ENCODE measurements at places on chromosomes 6 and 20.

- DNase-seq, result no peak
Measured at GRCh38 chr20:35956616-35957015, 2.3 kb upstream of the SCAND1 start.

DNA sequence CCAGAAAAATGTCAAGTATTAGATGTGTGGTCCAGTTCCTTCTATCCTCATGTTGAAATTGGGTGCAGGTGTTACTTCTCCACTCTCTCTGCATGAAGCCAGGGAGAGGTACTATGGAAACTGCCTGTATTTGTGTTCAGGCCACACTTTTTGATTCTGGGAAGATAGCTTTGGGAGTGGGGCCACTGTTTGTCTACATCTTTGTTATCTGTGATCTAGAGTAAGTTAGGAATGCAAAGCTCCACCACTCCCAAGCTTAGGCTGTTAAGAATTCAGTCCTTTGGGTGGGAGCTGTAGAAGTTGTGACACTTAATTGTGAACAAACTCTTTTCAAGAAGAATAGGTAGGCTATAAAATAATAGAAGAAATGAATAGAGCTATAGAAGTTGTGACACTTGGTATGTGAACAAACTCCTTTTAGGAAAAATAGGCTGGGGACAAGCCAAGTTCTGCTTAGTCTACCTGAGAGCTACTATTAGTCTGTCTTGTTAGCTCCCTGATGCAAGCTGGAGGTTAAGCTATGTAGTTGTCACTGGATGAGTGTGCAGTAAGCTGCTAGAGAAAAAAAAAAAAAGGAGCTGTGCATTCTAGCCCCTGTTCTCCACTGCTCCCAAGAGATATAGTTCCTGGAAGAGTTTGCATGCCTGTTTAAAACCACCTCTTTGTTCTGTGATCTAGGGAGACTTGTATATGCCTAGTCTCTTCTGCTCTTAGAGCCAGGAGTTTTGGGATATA lies 7.1 kb upstream of the GFRAL start:
- DNase-seq, result no peak

GRCh38 chr6:610882-611281 lies 46.0 kb downstream of the HUS1B start:
- no peak for DNase-seq

GRCh38 chr20:25249198-25249931 lies 1.5 kb downstream of the PYGB start:
- no peak for DNase-seq

DNA sequence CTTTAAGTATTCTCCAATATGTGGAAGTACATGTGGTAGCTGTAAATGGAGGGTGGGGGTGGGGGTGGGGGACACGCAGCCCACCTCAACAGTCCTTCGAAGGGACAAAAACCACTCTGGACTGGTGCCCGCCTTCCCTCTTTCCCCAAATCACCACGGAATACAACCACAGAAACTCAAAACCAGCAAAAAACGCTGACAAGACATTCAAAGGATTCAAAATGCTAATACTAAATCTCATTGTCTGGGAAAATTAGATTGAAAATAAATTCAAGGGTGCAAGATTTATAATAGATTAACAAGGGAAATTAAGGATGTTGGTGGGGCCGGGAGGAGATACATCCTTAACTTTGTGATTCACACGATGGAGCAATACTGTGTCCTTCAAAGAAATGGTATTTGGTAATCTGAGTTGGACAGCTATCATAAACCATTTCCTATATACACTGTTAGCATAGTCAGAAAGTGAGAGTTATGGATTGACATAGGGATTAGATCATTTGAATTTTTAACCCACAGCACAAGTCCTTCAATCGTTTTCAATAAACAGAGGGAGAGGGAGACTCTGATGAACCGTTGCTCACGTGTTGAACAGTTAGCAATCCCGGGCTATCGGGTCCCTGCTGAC lies 766 bp upstream of the TBC1D22B start:
- no peak for DNase-seq

DNA sequence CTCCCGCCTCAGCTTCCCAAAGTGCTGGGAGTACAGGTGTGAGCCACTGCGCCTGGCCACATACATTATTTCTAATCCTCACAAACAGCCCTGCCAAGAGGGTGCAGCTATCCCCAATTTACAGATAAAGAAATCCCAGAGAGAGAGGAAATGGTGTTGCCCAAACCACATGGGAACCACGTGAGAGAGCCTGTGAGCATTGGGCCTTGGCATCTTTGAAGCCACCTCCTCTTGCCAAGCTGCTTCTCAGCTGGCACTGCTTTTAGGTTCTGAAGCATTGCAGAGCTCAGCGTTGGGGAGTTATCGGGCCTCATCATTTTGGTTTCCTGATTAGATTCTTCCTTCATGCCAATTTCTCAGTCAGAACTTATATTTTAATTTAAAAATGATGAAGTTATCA lies 80.3 kb downstream of the CTNNBL1 start:
- no peak for DNase-seq

GRCh38 chr20:59391975-59392374 lies 91.6 kb downstream of the EDN3 start:
- no peak for DNase-seq

DNA sequence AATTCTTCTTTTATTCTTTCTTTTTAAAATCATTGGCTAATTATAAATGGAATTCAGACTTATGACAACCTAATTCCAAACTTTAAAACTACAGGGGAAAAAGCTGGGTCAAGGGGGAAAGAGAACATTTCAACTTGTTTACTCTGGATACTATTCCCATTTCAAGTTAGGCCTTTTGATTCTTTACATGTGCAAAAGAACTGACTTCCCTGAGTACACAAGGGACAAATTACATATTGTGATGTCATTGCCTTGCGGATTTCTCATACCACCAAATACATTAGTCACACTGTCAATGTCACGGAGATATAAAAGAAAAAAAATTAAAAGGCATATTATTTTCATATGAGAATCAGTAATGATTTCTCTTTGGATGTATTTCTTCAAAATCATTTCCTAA lies 96.5 kb upstream of the TBX18 start:
- no peak for DNase-seq

DNA sequence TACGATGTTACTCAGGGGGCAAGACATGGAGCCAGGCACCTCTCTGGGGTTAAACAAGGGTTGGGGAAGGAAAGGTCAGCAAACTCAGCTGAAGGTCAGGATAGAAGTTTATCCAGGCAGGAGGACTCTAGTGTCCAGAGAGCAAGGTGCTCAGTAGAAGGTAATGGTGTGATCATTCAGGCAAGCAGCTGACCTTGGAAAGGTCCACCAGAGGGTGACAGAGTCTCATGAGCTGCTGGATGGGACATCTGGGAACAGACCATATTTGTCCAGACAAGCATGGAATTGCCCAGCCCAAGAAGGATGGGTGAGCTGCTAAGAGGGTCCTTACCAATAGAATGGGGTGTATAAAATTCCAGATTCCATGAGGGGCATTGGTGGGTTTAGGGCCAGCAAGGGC lies 89.5 kb downstream of the MAP3K7 start:
- DNase-seq, result no peak

GRCh38 chr20:41571006-41571405 lies 47.2 kb downstream of the CHD6 start:
- DNase-seq, result no peak

- peak; percentile 37 for DNase-seq
Measured at GRCh38 chr20:51800060-51800871, 2.1 kb downstream of the SALL4 start.

- DNase-seq, result no peak
Measured at GRCh38 chr20:63896264-63897105, 1.6 kb downstream of the DNAJC5 start.

DNA sequence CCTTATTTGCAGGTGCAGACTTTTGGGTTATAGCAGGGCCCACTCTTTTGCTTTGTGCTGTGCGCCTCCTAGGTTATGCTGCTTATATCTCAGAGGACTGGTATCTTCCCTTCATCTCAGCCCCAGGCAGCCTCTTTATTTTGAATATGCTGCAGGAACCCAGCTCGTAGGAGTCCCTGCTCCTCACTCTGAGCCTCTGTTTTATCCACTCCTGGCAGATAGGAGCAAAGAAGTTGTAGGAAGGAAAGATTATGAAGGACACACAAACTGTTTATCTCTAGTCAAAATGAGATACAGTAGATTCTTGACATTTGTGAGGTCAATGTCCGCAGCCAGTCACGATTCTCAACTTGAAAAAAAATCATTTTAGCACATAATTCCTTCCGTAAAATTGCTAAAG lies 15.6 kb downstream of the L3MBTL3 start:
- DNase-seq, result no peak

GRCh38 chr6:72953971-72954381 lies 271.3 kb downstream of the KHDC1L start:
- DNase-seq, result no peak

DNA sequence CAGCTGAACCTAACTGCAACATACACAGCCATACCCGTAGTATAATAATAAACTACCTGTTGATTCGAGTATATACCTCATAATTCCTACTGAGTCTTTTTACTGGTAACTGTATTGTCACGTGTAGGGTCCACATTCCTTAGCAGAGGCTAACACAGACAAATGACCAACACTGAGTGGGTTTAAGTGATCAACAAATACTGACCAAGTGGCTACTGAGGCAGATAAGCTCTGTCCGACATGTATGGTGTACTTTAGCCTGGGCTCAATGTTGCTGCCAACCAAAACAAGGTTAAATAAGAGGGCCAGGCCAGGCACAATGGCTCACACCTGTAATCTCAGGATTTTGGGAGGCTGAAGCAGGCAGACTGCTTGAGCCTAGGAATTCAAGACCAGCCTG lies 12.7 kb downstream of the ELOVL5 start:
- DNase-seq, result no peak
